Lower lobe of right lung (tissue), 2 donors: ENCODE measurements at places on chromosomes 1 and 21. TPM values are rescaled to one million over a fixed set of nuclear protein-coding genes. Genes with fewer than 3 reads are reported as not detected.

BMP8A gene
- not detected for total RNA-seq

LYPD8 gene
- total RNA-seq = not detected

CLDN17 gene
- total RNA-seq = not detected

ANGPTL1 gene
- total RNA-seq = 12.3 TPM

SPRR4 gene
- not detected for total RNA-seq

KRTAP12-2 gene
- not detected for total RNA-seq

HCRTR1 gene
- total RNA-seq = not detected

SLAMF9 gene
- total RNA-seq = not detected

- no peak overlapping the region for H3K4me3 ChIP-seq
- H3K36me3 ChIP-seq = no peaks in the 10 kb centered on the region
- DNase-seq = no peak
- no peak overlapping the region for H3K27ac ChIP-seq
- H3K27me3 ChIP-seq = no peaks in the 10 kb centered on the region
Observed at GRCh38 chr21:14591377-14591776, 45.3 kb upstream of the SAMSN1 start.

- H3K27ac ChIP-seq = no peak overlapping the region
- no peaks in the 10 kb centered on the region for H3K27me3 ChIP-seq
- H3K4me1 ChIP-seq = peaks cover 10% of the 10 kb centered on the region
- no peak overlapping the region for H3K4me3 ChIP-seq
- DNase-seq = no peak
- no peaks in the 10 kb centered on the region for H3K36me3 ChIP-seq
Observed at GRCh38 chr1:169363046-169363730, 4.4 kb downstream of the NME7 start.

- no peaks in the 10 kb centered on the region for H3K36me3 ChIP-seq
- no peak overlapping the region for H3K4me3 ChIP-seq
- DNase-seq = no peak
- no peaks in the 10 kb centered on the region for H3K4me1 ChIP-seq
Observed at GRCh38 chr1:175572932-175573868, 170.2 kb downstream of the TNR start.

DNA sequence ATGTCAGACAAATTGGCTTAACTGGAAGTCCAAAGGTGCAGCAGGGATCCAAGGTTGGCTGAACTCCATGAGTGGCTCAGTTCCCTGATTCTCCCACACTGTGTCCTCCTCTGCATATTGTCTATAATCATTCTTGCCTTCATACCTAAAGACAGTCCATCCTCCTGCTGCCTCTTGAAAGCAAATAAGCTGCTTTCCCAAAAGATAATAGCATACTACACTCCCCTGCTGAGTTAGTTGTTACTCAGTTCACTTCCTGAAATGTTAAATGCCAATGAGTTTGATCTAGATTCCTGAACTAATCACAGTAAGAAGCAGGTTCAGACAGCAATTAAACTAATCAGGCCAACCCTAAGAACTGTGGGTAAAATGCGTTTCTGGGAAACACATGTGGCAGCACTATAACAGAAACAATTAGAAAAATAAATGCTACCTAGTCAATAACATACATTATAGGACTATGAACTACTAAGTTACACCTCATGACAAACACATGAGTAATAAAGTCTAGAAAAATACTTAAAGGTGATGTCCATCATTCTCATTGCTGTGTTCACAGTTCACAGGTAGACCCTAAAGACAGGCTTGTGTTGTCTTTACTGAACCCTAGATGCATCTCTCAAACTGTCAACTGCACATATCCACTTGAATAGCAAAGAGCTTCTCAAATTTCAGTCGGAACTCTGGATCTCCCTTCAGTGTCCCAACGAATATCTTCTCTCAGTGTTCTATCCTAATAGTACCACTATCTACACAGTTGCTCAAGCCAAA, 50.8 kb upstream of the BOLA1 start:
- H3K4me1 ChIP-seq = peaks cover 41% of the 10 kb centered on the region
- no peak for DNase-seq
- H3K36me3 ChIP-seq = peaks cover 5% of the 10 kb centered on the region
- peak overlapping the region; percentile 57 for H3K4me3 ChIP-seq
- H3K27ac ChIP-seq = no peak overlapping the region

DNA sequence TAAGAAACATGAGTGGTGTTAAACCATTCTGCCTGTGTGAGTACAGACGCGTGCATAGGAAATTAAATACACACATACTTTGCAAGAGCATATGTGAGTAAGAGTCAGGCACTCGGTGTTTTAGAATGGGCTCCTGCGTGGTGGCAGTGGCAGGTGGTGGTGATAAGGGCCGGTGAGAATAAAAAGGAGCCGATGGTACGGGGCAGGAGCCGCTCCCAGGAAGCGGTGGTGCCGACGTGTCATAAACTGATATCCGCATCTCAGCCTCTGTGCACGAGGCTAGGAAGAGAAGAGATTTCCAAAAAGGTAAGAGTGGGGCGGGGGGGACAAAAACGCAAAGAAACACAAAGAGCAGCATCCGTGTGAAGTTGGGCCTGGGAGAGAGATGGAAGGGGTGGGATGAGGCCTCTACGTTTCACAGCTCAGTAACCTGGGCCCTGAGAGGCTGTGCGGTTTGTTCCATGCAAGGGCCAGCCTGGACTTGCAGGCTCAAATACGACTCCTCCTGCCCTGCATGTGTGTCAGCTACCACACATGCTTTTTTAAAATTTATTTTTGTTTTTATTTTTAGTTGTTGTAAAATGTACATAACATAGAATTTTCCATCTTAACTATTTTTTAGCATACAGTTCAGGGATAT, 127.7 kb upstream of the COL6A1 start:
- no peaks in the 10 kb centered on the region for H3K4me1 ChIP-seq
- DNase-seq = no peak
- H3K27ac ChIP-seq = no peak overlapping the region
- no peaks in the 10 kb centered on the region for H3K36me3 ChIP-seq
- no peak overlapping the region for H3K4me3 ChIP-seq
- H3K27me3 ChIP-seq = no peaks in the 10 kb centered on the region

DNA sequence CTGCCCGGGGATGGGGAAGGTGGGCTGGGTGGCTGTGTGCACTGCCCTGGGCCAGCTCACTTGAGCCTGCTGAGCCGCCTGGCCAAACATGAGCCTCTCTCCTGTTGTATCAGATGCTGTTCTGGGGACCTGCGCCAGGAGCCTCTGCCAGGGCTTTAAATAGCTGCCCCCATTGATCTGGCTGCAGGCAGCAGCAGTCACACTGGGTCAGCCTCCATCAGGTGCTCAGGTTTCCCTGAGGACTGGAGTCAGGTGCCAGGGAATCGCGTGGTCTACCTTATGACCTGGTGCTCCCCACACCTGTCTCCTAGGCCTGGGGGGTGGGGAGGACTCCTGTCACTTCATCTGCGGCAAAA, 700 bp upstream of the CCDC28B start:
- peak overlapping the region; percentile 77 for H3K4me3 ChIP-seq
- DNase-seq = no peak
- no peak overlapping the region for H3K27ac ChIP-seq
- H3K36me3 ChIP-seq = peaks cover 37% of the 10 kb centered on the region
- no peaks in the 10 kb centered on the region for H3K27me3 ChIP-seq
- peaks cover 27% of the 10 kb centered on the region for H3K4me1 ChIP-seq

DNA sequence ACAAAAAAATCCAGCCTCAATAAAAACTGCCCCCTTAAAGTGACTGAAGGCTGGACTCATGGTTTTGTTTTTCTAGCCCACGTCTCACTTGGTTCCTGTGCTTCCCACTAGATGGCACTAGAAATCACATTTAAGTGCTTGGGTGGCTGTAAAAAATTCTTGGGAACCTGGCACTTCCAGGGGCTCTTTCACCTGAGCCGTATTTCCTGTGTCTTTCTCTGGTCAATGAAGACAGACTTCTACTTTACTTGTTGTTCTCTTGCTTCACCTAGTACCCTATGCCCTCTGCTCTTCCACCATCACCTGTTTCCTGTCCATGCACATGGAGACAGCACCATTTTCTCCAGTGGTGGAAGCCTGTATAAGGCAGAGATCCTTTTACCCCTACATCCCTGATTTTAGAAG, 20.0 kb downstream of the METTL13 start:
- DNase-seq = no peak
- H3K36me3 ChIP-seq = peaks cover 30% of the 10 kb centered on the region
- H3K27me3 ChIP-seq = no peaks in the 10 kb centered on the region
- no peak overlapping the region for H3K4me3 ChIP-seq
- no peak overlapping the region for H3K27ac ChIP-seq

DNA sequence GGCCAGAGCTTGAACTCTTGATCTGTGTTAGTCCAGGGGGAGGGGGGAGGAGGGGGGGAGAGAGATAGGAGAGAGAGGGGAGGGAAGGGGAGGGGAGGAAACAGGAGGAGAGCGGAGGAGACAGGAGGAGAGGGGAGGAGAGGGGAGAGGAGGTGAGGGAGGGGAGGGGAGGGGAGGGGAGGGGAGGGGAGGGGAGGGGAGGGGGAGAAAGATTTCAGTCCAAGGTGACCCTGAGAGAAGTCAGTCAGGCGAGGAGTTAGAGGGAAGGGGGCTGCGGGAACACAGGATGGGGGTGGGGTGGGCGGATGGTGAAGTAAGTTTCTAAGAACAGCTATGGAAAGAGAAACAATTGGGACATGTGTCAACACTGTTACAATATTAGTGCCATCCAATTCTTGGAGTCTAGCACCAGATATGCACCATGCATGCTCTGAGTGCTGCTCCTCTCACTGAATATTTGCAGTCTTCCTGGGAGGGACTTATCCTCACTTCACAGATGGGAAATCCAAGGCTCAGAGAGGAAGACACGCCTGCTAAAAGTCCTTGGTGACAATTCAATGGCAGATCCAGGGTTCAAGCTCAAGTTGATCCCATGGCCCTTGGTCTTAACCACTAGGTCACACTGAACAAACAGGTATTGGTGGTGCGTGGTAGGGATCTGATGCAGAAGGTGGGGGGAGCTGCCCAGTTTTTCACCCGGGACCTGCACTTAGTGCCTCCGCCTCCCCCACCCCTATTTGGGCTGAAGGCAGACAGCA, 42.5 kb upstream of the ECE1 start:
- no peaks in the 10 kb centered on the region for H3K36me3 ChIP-seq
- DNase-seq = no peak

DNA sequence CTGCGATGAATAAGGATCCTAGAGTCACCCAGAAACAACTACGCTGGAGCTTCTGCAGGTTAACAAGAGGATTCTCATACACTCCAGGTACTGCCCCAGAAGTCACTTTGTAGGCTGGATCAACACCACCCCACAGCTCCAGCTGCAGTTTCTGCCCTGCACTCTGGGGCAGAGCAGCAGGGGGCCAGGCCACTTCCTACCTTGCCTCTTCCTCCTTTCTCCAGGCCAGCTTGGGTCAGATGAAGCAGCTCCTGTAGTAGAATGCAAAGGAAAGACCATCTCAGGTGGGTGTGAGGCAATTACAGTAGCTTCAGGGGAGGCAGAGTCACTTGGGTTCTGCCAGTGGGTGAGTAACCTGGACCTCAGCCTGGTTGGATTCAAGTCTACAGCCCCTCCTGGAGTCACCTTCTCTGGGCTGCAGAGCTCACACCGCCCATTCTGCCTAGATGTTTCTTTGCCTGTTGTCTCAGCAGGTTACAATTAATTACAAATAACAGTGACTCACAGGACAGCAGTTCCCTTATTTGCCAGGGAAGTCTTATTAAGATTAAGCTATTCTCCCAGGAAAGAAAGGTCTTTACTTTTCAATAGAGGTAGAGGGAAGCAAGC, 24.4 kb upstream of the BCAR3 start:
- H3K4me1 ChIP-seq = peaks cover 48% of the 10 kb centered on the region
- H3K4me3 ChIP-seq = no peak overlapping the region
- H3K36me3 ChIP-seq = no peaks in the 10 kb centered on the region
- H3K27me3 ChIP-seq = no peaks in the 10 kb centered on the region

DNA sequence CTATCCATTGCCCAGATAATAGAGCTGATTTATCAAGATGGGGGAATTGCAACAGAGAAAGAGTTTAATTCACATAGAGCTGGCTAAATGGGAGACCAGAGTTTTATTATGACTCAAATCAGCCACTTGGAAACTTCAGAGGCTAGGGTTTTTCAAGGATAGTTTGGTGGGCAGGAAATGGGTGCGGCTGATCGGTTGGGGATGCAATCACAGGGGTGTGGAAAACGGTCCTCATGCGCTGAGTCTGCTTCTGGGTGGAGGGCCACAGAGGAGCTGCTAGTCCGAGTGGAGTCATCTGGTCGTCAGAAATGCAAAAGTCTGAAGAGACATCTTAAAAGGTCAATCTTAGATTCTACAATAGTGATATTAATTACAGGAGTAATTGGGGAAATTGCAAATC, 32.0 kb upstream of the FAM89A start:
- DNase-seq = no peak
- no peaks in the 10 kb centered on the region for H3K27me3 ChIP-seq
- H3K27ac ChIP-seq = no peak overlapping the region
- no peak overlapping the region for H3K4me3 ChIP-seq

GRCh38 chr21:44590311-44590721, 2.0 kb downstream of the KRTAP10-6 start:
- no peak overlapping the region for H3K27ac ChIP-seq
- H3K4me3 ChIP-seq = no peak overlapping the region
- H3K36me3 ChIP-seq = no peaks in the 10 kb centered on the region
- DNase-seq = no peak
- no peaks in the 10 kb centered on the region for H3K4me1 ChIP-seq

DNA sequence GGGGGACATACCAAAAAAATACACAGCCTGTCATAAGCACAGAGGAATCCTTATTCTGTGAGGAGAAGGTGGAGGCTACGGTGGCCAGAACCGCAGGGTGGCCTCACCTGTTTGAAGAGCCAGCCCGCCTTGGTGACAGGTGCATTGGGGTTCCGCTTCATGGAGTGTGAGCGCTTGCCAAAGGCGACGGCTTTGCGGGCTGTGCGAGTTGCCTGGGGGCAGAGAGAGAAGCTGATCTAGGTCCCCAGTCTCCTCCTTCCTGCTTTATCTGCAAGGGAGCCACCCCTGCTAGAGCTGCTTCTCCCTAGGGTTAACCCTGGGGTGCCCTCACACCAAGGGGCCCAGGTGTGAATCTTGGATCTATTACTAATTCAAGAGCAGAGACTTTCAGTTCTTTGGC, 54.3 kb upstream of the GOLT1A start:
- no peaks in the 10 kb centered on the region for H3K36me3 ChIP-seq
- H3K4me3 ChIP-seq = no peak overlapping the region
- H3K27me3 ChIP-seq = no peaks in the 10 kb centered on the region

GRCh38 chr21:37368541-37369279, 2.1 kb downstream of the DYRK1A start:
- no peaks in the 10 kb centered on the region for H3K27me3 ChIP-seq
- H3K4me1 ChIP-seq = peaks cover 63% of the 10 kb centered on the region
- H3K4me3 ChIP-seq = peak overlapping the region; percentile 88
- no peaks in the 10 kb centered on the region for H3K36me3 ChIP-seq
- H3K27ac ChIP-seq = peak overlapping the region; percentile 99

DNA sequence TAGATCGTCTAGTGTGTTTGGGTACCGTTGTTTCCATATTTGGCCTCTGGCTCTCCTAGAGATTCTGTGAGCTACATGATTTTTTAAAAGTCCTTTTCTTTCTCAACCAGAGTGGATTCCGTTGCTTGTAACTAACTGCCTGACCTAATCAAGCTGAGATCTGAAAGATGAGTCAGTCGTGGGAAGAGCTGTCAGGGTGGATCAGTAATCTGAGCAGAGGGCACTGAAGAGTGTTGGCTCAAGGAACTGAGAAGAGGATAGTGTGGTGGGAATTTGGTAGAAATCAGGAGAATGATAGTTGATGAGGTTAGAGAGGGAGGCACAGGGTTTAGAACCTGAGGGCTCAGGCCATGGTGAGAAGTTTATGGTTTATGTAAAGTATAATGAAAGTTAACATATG, 52.2 kb downstream of the TRAF5 start:
- no peak for DNase-seq
- H3K4me1 ChIP-seq = peaks cover 9% of the 10 kb centered on the region
- no peak overlapping the region for H3K4me3 ChIP-seq
- no peak overlapping the region for H3K27ac ChIP-seq
- no peaks in the 10 kb centered on the region for H3K36me3 ChIP-seq

GRCh38 chr1:89631816-89632656, 884 bp upstream of the LRRC8C start:
- H3K36me3 ChIP-seq = no peaks in the 10 kb centered on the region
- DNase-seq = no peak
- peak overlapping the region; percentile 93 for H3K27ac ChIP-seq
- H3K27me3 ChIP-seq = no peaks in the 10 kb centered on the region
